ENCODE measurements at places on chromosomes 12 and 14. TPM values are rescaled to one million over a fixed set of nuclear protein-coding genes. Genes with fewer than 3 reads are reported as not detected.

The ABCD2 gene
- total RNA-seq: not detected

The PAH gene
- not detected for total RNA-seq

The FAM222A gene
- 0.89 TPM for total RNA-seq

The KCNA5 gene
- total RNA-seq: not detected

The LRP1-AS gene
- total RNA-seq: not detected

The BEGAIN gene
- 1.4 TPM for total RNA-seq

The RNASE1 gene
- total RNA-seq: not detected

DNA sequence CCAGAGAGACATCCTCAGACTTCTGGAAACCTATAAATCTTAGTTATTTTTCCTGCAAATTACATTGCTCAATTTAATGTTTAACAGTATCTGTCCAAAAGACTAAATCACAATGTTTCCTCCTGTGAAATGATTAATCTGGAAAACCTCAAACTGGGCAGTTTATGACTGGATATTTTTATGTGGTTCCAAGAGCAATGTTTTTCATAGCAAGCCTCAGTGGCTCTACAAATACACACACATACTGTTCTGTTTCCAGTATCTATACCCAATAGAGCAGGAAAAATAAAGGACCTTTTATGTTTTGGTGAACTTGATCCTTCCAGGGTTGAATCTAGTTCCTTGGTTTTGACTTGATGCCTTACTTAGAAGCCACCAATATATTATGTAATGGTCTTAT is 9.2 kb downstream of the NID2 start:
- DNase-seq: peak; percentile 39

DNA sequence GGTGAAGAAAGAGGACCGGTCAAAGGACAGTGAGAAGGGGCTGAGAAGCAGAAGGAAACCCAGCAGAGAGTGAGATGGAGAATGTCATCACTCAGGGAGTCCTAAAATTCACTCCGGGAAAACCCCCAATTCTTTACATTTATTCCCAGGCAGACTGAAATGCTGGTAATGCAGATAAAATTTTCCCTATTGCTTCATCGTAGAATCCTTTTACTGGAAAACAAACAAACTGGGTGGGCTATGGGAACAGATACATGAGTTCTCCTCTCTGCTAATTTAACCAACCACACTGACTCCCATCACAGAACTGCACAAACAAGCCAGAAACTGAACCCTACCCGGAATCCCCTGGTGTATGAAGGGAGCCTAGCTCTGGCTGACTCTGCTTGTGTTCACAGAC is 20.9 kb downstream of the HEBP1 start:
- DNase-seq: peak; percentile 44

- DNase-seq: peak; percentile 18
Observed at GRCh38 chr14:36086629-36087395, 89.7 kb downstream of the PTCSC3 start.

GRCh38 chr14:65006261-65006721 is 19.6 kb downstream of the FNTB start:
- DNase-seq: no peak

DNA sequence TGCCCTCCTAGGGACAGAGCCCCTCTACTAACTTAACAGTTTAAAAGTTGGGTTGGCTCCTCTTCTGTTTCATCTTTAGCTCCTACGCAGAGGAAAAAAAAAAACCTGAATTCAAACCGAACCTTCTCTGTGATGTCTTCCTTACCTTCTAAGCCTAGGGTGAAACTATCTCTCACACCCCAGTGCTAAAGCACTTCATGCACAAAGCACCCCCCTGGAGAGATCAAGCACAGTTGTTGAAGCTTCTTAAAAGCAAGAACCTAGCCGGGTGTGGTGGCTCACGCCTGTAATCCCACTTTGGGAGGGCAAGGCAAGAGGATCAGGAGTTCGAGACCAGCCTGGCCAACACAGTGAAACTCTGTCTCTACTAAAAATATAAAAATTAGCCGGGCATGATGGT is 37.6 kb downstream of the CORO1C start:
- no peak for DNase-seq

DNA sequence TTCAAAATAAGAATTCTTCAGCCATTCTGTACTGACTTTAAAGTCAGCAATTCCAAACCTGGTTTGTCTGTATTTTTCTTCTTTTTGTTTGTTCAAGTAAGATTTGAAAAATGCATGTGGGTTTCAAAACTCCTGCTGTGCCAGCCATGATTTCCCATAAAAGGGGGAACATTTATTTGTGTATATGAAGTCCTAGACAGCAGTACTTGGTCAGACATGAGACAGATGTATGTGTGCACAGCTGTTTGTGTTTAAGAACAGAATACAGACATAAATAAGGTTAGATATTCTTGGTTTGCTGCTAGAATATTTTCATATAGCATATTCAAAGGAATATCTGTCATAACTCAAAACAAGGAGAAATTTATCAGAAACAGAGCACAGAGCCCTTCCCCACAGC is 236.0 kb downstream of the ADAMTS20 start:
- DNase-seq: no peak

DNA sequence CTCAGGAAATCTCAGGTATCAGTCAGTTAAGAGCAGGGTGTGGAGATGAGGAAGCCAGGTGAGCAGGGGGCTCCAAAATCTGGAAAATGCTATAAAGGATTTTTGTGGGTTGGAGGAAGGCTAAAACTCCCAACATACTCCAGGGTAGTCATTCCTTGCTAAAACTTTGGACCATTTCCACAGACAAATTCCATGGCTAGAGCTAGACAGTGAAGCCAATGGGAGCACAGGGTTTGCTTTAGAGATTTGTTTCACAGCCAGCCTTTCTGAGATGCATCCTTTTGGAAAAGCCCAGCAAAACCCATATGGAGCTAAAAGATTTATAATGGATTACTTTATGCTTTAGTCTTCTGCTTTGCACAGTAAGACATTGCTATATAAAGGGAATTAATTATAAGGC is 146.5 kb downstream of the SAMD4A start:
- DNase-seq: peak; percentile 68

GRCh38 chr12:31710021-31710818 is 18.6 kb downstream of the AMN1 start:
- DNase-seq: no peak

DNA sequence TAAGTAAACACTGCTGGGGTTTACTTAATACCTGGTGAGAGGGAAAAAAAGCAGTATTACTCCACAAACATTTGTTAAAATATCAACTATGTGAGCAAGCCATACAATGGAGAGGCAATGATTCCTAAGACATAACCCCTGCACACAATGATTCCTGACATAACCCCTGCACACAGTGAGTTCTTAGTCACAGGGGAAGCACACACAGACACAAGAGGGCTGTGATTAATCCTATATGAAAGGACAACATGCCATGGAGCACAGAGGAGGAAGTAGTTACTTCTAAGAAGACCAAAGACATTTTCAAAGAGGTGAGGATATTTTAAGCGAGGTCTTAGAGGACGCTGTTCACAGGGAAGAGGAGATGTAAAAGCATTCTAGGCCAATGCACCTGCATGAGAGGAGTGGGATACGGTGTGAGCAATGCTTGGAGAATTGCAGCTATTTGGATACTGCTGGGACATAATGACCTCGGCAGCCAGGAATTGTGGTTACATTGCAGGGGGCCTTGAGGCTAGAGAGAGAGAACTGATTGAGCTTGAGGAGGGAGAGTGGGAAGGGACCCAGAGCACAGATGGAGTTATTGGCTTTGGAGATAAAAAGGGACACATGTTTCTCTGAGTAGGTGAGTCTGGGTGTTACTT is 211.9 kb downstream of the APAF1 start:
- no peak for DNase-seq

- peak; percentile 14 for DNase-seq
Observed at GRCh38 chr12:70581208-70581607, 56.0 kb downstream of the PTPRB start.

DNA sequence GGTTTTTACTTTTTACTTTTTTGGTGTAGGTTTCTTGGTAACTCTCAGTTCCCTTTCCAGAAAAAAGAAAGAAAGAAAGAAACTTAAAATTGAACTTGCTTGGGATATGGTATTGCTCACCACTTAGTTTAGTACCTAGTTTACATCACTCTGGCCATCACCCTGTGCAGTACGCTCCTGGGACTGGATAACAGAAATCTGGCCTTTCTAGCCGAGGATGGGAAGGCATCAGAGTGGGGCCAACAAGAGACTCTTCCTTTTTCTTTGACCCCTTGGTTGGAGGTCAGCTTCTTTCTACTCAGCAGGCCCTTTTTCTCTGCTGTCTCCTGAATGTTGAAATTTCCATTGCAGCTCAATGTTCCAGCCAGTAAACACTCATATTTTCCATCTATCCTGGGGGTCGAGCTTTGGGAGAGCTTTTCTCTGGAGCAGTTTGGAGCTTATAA is 156.6 kb downstream of the TGFB3 start:
- peak; percentile 9 for DNase-seq

GRCh38 chr12:55717011-55718007 is 1.5 kb downstream of the BLOC1S1 start:
- DNase-seq: peak; percentile 74

DNA sequence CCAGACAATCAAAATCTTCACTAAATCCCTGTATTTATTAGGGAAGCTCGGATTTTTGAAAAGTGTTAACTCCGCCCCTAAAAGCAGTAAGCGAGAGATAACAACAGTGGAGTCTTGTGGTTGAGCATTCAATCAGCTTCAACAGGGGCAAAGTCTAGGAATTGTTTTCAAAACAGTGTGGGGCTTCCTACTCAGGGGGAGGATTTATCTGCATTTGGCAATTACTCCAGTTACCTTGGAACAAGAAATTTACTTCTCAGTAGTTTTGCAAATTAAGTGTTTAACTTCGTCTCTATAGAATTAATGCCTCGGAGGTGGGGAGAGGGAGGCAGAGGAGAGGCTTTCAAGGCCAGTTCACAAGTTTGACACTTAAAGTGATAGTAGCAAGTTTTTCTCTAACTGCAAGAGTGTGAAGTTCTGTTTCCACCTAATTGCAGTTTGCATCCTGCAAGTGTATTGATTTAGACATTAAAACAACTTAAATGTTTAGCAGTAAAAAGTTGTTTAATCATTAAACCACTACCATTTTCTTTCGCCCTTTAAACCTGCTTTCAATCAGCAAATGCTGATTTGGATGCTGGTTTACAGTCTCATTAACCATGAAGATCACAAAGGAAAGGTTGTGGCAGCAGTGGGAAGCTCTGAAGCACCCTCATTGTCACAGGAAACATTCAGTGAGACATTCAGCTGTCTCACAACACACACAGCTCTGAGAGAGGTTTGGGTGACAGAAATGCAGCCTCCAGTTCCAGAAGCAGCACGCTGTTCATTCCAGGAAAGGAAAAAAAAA is 102.0 kb downstream of the HMGA2 start:
- DNase-seq: no peak

All from GM23248 (cell line).